ENCODE measurements at places on chromosomes 1 and 21.

- no peak for DNase-seq
These were observed 40.4 kb downstream of the MPZL1 start for GRCh38 chr1:167762061-167762746.

DNA sequence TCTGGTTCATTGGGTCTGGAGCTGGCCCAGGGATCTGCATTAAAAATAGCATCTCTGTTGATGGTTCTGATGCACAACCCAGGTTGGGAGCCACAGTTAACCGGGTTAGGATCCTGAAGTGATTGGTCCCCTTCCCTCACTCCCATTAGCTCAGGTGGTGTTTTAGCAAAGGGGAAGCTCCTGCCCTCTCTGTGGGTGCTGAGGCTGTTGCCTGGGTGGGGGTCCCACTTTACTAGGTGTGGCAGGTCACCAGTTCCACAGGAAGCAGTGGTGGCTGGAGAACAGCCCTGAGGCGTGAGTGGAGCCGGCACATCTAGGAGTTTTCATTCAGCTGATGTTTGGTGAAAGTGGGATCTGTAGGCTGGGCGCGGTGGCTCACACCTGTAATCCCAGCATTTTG is 86.5 kb downstream of the MAN1C1 start:
- DNase-seq, result no peak

DNA sequence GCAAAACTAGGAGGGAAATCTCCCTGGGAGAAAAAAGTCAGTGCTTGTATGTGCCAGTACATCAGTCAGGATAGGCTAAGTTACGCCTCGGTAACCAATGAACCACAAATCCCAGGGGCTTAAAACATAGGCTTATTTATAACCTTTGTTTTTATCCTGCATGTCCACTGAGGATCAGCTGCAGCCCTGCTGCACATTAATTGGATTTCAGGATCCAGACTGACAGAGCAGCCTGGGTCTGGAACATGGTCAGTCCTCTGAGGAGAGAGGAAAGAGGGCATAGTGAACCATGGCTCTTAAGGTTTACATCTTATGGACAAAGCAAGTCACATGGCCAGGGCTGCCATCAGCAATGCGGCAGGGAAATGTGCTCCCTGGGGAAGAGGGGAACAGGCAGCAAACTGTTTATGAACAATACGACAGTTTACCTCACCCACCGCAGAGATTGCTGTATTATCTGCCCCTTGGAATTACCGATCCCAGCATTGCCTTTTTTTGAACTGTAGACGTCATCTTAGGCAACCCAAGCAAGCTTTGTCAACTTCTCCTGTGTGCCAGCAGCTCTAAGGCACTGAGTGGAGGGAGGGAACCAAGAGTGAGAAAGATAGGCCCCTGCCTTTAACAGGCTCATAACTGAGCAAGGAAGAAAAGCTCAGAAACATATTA is 9.1 kb upstream of the SPRR4 start:
- DNase-seq, result no peak

DNA sequence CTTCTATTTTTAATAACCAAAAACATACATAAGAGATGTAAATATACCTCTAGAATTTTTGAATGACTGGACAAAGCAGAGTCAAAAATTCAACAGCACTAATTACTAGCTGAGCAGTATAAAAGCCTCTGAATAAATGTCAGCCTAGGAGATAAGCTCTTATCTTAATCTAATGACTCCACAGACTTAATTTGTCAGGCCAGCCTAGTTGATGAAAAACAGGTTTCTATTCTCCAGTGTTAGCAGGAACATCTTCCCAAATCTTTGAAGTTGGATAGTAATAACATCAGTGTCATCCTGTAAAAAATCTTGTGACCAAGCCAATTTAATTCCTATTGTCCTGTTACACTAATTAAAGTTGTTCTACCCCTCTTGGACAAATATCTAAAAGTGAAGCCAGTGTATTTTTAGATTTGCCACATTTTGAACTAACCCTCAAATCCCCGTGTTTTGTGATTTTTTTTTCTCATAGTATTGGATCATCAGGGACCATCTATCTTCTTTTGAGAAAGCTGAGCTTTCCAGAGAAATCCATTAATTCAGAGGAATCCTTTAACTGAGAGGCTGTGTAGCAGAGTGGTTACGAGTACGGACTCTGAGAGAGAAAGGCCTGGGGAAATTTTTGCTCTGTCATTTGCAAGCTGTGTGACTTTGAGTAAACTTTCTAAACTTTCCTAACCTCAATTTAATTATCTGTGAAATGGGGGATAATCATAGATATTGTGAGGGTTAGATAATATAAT is 41.2 kb downstream of the LMO4 start:
- DNase-seq, result no peak

DNA sequence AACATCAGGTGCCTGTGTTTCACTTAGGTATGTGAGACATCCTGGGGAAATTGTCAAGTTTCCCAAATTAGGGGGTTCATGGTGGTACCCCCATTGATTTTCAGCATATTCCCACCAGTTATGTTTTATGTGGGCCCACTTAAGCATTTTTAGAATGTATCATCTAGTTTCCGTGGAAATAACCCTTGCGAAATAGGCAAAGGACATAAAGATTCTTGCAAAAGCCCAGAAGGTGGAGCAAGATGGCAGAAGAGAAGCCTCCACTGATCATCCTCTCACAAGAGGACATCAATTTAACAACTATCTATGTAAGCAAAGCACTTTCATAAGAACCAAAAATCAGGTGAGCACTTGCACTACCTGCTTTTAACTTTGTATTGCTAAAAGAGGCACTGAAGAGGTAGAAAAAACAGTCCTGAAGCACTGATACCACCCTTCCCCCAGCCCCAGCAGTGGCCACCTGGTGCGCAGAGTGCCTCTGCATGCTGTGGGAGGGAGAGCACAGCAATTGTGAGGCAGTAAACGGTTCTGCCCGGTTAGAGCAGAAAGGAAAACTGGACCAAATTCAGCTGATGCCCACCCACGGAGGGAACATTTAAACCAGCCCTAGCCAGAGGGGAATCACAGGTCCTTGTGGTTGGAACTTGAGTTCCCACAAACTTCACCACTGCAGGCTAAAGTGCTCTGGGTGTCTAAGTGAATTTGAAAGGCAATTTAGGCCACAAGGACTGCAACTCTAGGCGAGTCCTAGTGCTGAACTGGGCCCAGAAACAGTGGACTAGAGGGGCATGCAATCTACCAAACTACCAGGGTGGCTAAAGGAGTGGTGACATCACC is 23.2 kb downstream of the MCOLN2 start:
- no peak for DNase-seq

GRCh38 chr1:22870201-22870871 is 102.3 kb downstream of the LACTBL1 start:
- DNase-seq, result no peak

- DNase-seq, result no peak
These were observed 1244.8 kb upstream of the TMPRSS15 start for GRCh38 chr21:19648391-19648790.

DNA sequence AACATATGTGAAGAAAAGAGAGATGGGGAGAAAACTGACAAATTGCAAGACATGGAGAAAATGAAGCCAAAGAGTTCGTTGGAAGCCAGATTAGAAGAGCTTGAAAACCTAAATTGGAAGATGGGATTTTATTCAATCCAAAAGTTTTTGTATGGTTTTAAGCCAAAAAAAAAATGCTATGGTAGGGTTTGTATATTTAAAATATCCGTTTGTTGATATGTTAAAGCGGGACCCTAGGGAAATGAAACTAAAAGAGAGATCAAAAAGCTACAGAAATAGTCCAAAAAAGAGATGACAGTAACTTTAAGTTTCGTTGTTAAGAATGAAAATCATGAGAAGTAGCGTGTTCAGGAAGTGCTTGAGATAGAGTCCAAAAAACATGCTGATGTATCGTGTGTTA is 617.7 kb upstream of the ADGRL2 start:
- DNase-seq, result no peak

GRCh38 chr21:33974513-33975468 is 59.2 kb upstream of the ATP5PO start:
- no peak for DNase-seq

- no peak for DNase-seq
These were observed 56.0 kb downstream of the SASS6 start for GRCh38 chr1:100076744-100077143.

- peak; percentile 73 for DNase-seq
These were observed 84.0 kb downstream of the MAN1C1 start for GRCh38 chr1:25700626-25701025.

DNA sequence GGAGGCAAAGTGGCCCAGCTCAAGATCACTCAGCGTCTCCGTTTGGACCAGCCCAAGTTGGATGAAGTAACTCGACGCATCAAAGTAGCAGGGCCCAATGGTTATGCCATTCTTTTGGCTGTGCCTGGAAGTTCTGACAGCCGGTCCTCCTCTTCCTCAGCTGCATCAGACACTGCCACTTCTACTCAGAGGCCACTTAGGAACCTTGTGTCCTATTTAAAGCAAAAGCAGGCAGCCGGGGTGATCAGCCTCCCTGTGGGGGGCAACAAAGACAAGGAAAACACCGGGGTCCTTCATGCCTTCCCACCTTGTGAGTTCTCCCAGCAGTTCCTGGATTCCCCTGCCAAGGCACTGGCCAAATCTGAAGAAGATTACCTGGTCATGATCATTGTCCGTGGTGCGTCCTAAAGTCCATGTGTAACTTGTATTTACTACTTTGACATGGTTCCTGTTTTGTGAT is 2.7 kb downstream of the RBM15 start:
- no peak for DNase-seq

- DNase-seq, result no peak
These were observed 59.1 kb downstream of the DISP3 start for GRCh38 chr1:11537854-11538591.

- no peak for DNase-seq
These were observed 116.0 kb upstream of the CD34 start for GRCh38 chr1:208026880-208027438.

DNA sequence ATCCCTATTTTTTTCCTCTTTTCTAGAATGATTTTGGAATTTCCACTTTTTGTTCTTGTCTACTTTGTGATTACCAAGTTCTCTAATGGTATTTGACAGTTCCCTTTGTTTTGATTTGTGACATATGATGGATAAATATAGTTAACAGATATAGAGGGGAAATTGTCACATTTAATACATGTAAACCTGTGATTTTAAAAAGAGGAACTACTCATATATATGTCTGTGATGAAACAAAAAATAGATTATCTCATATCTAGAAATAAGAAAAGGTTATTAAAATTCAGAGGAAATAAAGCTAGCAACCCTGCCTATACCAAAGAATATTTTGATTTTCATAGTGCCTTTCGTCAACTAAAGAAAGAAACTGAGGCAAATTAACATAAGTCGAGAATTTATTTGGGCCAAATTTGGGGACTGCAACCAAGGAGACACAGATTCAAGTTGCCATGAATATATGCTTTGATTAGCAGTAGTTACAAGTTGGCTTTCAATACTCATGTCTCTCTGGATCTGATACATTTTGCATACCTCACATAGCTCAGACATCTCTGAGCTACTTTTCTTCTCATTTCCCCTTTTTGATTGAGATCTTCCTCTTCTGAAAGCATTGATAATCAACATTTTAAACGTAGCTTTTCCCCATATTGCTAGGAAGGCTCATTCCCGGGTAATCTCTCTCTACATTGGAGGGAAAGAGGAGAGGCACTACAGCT is 15.6 kb upstream of the C21orf91 start:
- DNase-seq, result no peak

DNA sequence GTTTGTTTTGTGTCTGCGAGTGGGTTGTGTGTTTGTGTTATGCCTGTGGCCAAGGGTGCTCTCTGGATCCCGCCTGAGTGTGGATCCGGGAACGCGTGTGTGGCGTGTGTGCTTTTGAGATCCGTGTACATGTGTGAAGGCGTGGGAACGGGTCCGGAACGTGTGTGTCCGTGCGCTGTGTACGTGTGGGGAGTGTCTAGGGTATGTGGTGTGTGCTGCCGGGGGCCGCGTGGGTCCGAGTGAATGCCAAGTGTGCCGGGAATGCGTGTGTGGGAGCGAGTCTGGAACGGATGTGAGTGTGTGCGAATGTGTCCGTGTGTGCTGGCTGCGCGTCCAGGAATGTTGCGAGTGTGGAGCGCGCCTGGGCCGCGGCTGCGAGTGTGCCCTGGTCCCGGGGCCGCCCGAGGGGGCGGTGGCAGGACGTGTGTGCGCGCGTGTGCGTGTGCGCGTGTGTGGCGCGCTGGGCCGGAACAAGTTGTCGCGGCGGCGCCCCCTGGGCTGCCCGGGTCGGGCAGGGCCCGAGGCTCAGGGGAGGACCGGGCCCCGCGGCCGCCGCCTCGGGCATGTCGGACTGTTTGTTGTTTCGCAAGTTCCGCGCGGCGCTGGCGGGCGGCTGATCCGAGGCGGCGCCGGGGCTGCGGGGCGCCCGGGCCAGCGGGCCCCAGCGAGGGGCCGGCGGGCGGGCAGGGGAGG is 953 bp downstream of the PTPRU start:
- DNase-seq, result peak; percentile 58

- DNase-seq, result no peak
These were observed 394.3 kb downstream of the NTNG1 start for GRCh38 chr1:107535091-107535490.

- no peak for DNase-seq
These were observed 164.8 kb downstream of the TNFSF18 start for GRCh38 chr1:172885971-172886370.

GRCh38 chr1:228308085-228308601 is 98.5 kb downstream of the TRIM11 start:
- DNase-seq, result no peak
